Stimulated activated CD8-positive, alpha-beta memory T cell treated with anti-CD3 and anti-CD28 coated beads, Interleukin-15, amount 100 ng/mL, for 24 hours (primary cell): ENCODE measurements at places on chromosomes 11 and 22.

DNA sequence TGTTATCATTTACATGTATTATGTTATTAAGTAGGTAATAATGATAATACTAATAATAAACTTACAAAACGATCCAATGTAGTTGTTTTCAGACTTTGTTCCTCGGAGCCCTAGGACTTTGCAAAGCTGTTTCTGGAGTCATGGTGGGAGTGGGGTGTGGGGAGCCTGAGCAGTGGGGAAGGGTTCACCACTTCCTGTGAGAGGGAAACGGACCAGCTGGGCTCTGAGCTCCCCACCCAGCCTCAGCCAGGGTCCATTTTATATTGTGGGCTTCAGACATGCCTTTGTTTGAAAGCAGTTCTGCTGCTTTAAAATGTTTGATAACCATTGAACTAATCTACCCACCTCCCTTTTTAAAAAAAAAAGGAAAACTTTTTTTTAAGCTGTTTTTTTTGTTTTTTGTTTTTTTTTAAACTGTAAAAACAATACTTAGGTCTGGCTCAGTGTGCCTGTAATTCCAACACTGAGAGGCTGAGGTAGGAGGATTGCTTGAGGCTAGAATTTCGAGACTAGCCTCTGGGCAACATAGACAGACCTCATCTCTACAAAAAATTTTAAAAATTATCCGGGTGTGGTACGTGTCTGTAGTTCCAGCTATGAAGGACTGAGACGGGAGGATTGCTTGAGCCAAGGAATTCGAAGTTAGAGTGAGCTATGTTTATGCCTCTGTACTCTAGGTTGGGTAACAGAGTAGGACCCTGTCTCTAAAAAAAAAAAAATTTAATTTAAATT, 7.0 kb downstream of the SERPING1 start:
- no peak for DNase-seq

DNA sequence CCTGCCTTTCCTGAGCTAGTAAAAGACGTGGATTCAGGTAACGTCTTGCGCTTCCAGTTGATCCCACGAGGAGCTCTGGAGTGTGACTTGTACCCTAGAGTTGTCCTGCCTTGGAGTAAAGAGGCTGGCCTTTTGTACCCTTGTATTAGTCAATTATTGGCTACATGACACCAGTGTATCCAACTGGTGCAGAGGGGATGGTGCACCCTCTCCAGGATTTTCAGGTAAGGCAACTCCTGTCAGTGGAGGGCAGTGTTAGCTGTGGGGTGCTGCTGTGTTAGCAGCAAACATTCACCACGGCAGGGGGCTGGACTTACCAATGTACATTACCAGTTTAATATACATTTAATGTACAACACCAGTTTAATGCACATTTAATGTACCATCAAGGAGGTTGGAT, 233.5 kb downstream of the MIAT start:
- DNase-seq, result no peak

GRCh38 chr22:22228921-22229320, 15.7 kb upstream of the VPREB1 start:
- no peak for DNase-seq

DNA sequence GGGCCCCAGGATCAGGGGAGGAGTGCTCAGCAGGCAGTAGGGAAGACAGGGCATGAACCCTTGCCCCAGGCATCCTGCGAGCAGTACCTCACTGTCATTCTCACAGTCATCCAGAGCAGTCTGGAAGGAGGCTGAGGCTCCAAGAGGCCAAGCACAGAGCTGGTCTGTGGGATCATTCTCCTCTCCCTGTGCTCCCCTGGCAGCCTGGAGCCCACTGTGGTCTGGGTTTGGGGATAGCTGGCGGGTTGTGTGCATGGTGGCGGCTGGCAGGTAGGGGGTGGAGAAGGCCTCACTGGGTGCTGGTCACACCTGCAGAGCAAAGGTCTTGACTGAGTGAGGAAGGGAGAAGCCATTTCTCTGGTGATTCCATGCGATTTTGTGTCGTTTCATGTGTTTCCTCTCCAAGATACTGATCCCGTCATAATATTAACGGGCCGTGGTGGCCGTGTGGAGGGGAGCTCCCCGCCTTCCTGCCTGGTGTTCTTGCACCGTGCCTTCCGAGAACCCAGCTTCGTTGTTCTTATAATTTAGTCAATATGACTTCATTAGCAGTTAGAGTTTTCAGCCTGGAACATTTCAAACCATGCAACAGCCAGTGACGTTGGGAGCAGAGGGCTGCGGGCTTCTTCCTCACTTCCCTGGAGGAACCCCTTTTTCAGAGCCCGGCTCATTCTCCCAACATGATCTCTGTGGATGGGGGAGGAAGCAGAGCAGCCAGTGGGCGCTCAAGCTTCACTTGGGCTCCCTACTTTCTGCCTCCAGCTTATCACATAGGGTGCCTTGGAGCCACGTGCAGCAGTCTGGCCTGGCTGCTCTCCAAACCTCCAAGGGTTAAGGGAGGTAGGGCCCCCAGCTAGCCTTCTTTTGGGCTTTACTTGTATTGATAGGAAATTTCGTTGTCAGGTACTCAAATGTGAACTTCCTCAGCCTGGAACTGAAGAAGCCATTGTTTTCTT, 20.8 kb upstream of the ADORA2A start:
- DNase-seq, result no peak

DNA sequence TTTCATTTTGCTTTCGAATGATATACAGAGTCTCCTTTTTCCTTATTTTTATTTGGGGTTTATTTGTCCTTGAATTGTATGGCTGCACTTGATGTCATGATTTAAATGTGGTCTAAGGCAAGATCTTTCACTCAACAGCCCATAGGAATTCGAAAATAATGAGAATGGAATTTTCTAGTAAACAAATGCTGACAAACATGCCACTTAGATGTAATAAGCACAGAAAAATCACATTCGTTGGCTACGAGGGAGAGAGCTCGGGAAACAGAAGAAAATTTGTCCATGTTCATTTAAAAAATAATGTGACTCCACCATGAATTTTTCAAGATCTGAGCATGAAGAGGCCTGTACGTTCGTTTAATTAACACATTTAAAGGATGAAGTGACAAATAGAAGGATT, 73.0 kb downstream of the BLID start:
- DNase-seq, result no peak

GRCh38 chr11:132549001-132549400, 983.3 kb downstream of the OPCML start:
- DNase-seq, result no peak

DNA sequence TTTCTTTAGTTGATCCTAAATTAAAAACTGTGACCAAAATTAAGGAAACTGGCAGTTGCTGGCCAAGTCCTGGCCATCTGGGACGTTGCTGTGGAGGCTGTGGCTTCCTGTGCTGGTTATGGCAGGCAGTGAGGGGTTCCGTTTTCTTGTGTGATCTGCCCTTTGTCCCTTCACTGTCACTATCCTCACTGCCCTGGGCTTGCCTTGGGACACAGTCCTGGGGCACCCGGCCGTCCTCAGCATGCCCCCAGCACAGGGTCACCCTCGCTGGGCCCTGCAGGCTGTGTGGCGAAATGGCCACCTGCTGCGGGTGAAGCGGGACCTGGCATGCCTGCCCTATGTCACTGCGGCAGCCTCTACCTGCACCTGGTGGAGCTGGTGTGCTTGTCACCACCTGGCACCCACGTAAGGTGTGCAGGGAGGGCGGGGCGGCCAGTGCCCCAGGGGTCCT, 52.5 kb upstream of the SLC22A12 start:
- no peak for DNase-seq

DNA sequence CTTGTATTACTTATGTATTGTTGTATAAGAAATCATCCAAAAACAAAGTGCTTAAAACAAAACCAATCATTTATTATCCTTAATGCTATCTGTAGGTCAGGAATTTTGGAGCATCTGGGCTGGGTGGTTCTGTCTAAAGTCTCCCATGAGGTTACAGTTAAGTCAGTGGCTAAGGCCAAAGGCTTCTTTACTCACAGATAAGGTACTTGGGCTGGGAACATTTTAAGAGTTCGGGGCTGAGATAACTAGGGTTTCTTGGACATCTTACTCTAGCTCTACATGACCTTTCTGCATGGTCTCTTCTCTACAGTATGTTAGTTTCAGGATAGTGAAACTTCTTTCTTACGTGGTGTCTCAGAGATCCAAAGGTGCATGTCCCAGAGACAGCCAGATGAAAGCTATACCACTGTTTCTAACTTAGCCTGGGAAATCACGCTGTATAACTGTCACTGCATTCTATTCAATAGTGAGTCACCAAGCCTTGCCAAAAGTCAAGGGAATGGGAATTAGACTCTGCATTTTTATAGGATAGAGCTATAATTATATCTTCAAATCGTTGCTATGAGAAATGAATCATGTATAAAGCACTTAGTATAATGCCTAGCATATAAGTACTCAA, 29.6 kb downstream of the SOX6 start:
- DNase-seq, result no peak

DNA sequence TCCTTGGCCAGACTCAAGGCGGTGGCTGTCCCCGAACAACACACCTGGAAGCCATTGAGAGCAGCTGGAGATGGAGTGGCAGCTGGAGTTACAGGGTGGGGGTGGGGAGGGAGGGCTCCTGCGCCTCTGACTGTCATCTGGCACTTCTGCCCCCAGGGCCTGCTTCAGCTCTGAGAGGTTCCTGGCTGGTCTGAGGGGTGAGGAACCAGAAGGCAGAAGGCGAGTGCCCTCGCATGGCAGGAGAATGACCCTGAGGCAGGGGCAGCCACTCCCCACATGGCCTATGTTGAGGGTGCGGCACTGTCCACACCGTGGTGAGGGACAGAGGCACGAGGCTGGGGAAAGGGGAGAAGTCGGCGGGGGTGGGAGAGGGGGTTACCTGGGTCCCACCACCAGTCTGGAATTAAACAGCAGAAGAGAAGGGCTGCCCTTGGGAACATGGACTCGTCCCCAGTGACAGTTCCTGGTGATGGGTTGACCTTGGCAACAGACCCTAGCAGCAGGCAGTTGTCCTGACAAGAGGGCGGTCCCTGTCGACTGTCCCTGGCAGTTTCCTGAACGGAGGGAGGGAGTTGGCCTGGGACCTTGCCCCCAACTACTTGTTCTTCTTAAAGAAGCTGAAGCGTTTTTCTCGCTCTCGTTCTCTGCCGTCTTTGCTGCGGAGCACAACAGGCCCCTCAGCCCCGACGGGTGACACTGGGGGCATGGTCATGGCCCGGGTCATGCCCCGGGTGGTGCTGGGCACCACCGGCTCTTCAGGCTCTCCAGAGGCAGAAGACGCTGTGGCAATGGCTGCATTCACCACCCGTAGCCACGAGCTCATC, 7.8 kb upstream of the RBM4B start:
- no peak for DNase-seq

DNA sequence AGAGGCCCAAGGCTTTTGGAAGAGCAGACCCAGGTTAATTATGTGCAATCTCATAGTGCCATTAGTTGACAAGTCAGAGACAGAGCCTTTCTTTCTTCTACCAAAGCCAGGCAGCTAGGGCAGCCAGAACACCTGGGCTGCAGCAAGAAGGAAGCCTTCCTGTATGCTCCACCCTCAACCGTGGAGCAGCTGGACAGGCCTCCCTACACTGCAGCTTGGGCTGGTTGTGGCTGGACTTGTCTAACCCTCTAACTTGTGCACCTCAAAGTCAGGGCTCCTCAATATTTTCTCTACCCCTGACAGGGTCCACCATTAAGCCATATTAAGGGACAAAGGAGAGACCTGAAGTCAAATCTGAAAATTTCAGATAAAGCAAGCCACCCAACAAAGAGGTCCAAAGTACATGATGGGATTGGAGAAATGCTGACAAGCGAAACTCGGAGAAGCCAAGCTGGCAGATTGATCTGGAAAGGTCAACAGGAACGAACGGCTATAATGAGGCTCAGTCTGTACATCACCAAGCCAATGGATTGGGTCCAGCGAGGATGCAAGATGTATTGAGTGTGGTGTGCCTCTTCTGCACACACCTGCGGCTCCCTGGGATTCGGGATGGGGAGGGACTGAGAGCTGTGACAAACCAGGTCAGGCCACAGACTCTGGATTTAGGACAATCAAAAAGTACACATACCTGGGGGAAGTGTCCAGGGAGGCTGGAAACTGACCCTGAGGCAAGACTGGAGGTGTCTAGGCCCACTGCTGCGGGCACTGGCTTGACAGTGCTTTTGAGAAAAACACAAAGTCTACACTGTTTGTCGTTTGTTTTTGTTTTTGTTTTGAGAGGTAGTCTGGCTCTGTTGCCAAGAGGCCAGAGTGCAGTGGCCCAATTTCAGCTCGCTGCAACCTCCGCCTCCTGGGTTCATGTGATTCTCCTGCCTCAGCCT, 11.7 kb upstream of the SLC43A3 start:
- no peak for DNase-seq

- DNase-seq, result no peak
Measured at GRCh38 chr11:13993096-13993765, 30.7 kb downstream of the SPON1 start.

- no peak for DNase-seq
Measured at GRCh38 chr11:131423688-131424087, 53.3 kb downstream of the NTM start.

- no peak for DNase-seq
Measured at GRCh38 chr11:134347441-134347840, 15.7 kb downstream of the GLB1L2 start.

DNA sequence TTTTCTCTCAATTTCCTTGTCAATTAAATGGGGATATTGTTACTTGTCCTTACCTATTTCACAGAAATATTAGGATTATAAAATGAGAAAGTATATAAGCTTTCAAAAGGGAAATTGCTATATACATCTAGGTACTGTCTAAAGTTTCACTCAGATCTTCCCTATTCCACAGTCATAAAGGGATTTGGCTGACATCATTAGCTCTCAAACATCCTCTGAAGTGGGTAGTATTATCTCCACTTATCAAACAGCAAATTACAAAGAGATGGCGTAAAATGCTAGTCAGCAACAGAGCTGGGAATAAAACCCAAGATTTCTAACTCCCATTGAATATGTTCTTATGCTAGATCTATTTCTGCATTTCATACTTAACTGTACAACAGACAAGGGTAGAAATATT, 50.9 kb downstream of the SLC25A17 start:
- DNase-seq, result no peak

DNA sequence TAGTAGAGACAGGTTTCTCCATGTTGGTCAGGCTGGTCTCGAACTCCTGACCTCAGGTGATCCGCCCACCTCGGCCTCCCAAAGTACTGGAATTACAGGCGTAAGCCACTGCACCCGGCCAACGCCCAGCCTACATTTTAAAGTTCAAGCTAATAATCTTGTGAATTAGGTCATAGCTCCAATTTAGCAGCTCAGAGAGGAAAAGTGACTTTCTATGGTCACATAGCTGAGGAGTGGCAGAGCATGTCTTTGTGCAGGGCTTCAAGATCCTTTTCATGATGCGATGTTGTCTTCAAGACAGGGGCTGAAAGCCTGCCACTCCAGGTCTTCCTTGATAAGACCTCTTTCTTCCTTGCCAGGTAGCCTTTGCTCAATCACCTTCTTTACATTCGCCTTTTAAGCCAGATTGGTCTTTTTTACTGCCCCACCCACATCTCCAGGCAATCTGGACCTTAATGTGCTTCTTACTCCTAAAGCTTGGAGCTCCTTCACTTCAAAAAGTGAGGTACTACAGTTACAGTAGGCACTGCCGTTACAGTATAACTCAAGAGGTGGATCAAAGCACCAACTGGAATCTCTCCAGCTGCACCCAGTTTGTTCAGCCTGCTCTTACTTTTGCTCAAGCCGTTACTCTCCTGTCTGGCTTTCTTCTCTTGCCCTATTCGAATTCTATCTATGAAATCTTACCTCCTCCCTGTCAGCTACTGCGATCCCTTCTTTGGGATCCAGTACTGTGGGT, 18.2 kb downstream of the YWHAH start:
- DNase-seq, result no peak

GRCh38 chr22:42697542-42698013, 23.1 kb downstream of the A4GALT start:
- no peak for DNase-seq

GRCh38 chr22:37999640-38000272, 15.4 kb upstream of the SOX10 start:
- no peak for DNase-seq
